SIG-M5 (cell line): ENCODE measurements at places on chromosomes 13 and 19.

DNA sequence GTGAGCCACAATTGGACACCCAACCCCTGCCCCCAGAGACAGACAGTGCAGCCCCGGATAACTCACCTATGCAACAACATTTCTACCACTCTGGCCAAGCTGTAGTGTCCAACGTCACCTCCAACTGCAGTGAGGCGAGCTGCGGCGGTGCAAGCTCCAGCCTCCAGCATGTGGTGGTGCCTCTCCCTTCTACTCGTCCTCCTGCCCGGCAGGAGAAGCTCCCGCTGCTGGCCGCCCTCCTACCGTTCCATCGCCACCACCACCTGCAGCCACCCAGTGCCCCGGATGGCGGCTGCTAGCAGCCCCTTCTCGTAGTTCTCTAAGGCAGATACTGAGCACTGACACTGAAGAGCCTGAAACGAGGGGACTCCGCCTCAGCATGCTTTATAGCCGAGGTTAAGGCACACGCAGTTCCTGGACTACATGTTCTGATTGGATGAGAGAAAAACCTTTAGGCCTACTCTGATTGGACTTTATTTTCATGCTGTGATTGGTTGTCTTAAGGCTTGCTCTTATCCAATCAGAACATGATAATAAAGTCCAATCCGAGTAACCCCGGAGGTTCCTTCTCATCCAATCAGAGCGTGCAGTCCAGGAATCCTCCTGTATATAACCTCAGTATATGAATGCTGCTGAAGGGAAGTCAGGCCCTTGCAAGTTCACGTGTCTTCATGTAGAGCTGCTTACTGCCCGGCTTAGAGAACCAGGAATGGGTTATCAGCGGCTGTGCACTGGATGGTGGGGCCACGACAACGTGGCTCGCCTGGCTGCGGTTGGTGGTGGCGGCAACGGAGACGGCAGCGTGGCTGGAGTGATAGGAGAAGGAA is 63.5 kb downstream of the TUBA3C start:
- no peak for DNase-seq

DNA sequence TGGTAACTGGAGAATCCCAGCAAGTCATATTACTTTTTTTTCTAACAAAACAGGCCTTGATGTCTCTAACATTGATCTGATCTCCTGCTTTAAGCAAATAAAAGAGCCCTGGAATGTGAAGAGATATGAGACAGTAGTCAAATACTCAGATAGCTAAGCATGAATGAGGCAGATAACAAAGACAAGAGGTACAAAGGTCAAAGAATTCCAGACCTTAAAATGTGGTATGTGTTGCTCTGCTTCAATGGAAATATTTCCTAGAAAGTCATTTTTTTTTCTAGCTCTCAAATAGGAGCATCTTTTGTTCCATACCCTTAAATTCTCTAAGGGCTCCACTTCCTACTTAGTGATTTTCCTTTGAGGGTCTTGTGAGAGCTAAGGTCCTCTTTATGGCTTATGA is 54.6 kb downstream of the ZNF254 start:
- DNase-seq, result no peak

DNA sequence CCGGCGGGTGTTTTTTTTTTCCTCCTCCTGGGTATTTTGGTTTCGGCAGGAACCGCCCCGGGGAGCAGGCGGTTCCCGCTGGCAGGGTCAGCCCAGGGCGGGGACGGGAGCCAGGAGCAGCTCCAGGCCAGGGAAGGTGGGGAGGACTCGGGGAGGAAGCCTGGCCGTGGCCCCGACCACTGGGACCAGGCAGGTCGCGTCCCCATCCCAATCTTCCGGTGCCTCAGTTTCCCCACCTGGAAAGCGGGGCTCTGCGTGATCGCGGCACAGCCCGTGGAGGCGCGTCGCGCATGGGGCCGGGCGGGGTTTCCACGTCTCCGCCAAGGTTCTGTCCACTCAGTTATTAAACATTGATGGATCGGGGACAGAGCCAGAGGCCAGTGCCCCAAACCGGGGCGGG is 34.8 kb downstream of the IL12RB1 start:
- no peak for DNase-seq

GRCh38 chr13:68927387-68928026 is 1180.1 kb upstream of the ATXN8OS start:
- no peak for DNase-seq

DNA sequence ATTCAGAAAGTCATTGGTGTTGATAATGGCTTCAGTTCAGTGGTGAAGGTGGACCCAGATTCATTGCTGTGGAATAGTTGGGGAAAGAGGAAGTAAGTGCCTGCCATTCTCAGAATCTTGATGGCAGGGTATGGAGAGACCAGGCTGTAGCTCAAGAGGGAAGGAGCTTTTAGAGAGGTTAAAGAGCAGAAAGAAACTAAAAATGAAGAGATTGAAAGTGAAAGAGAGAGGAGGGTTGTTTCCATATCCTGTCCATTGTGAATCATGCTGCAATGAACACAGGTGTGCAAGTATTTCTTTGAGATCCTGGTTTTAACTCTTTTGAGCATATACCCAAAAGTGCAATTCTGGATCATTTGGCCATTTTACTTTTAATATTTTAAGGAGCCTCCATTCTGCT is 12.5 kb downstream of the GJB6 start:
- no peak for DNase-seq

- no peak for DNase-seq
These were observed 75.9 kb downstream of the STK24 start for GRCh38 chr13:98500963-98501421.

DNA sequence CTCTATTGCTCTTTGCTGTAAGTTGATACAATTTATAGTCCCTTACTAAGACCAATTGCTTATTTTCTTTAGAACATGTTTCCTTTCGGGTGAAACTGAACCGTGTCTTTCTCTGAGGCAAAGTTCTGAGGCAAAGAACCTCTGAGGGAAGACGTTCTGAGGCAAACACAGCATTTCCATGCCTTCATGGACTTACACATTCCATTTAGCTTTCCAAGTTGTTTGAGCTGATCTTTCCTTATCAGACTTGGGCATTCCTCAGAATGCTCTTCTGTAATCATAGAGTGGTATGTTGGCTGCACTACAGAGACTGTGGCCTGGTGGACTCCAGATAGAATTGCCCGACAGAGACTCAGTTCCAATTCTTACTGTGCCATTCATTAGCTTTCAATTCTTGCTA is 579.1 kb downstream of the KCTD12 start:
- no peak for DNase-seq

GRCh38 chr13:43424412-43424811 is 362.4 kb downstream of the ENOX1 start:
- DNase-seq, result no peak

- DNase-seq, result no peak
These were observed 15.0 kb upstream of the CLN5 start for GRCh38 chr13:76976929-76977328.

DNA sequence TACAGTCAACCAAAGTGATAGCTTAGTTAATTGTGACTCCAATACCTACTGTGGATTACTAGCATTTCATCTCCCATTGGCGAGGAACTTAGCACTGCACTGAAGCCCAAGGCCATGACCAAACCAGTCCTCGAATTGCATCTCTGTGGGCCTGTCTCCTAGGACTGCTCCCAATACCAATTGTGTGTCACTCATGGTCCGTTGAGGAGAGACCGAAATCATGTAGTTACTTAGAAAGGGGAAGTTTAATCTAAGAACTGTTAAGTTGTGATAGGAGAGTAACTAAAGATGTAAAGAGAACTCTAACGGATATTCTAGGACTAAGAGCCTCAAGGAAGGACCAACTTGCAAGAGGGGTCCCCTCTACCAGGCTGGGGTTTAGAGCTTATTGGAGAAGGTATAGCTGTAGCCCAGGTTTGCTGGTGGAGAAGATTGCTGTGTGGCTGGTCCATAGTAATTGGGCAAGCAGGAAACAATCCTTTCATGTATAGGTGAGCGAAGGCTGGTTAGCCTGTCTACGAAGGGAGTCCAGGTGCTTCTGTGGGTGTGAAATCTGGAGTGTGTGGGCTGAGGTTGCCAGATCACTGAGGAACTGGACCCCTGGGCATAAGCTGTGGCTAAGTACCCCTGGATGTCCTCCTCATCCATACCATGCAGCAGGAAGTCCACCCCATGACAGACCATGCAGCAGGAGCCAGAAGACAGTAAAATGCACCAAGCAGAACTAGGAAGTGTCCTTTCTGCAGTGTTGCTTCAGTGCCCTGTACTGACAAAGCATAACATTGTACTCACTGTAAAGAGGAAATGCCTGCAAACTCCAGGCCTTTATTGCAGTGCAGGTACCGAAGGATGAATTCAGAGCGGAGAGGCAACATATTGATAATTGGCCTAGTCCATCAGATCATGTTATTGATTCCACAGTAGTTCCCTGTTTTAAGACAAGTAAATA is 30.8 kb downstream of the DNAJC3 start:
- peak; percentile 7 for DNase-seq

DNA sequence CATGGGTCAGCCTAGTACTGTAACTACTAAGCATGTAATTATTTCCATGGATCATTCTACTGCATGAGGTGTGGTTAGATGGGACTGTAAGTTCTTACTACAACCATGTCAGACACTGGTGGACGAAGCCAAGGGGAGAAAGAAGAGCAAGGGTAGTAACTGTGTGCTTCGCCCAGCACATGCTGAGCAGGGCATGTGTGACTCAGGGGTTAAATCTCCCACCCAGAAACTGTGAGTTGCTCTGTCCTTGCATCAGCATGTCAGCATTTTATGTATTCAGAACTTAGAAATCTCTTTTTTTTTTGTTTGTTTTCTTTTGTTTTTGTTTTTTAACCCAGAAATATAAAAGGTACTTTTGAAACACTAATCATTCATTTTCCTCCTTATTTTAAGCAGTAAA is 436.6 kb upstream of the KLF12 start:
- no peak for DNase-seq

DNA sequence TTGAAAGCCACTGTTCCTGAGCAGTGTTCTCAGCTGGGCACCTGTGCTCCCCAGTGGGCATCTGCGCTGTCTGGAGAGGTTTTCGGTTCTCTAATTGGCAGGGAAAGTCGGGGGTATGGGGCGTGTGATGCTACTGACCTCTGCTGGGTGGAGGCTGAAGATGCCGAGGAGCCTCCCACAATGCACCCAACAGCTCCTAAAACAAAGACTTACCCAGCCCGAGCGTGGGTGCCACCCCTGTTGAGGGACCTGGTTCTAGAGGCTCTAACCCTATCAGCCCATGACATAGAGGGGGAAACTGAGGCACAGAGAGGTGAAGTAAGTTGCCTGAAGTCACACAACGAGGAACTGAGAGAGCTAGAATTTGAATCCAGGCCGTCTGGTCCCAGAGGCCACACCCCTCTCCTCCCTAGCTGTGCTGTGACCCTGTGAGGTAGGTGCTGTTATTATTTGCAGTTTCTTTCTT is 2.3 kb downstream of the SPACA4 start:
- DNase-seq, result no peak

GRCh38 chr13:51913421-51914136 is 51.8 kb downstream of the CCDC70 start:
- DNase-seq, result no peak

DNA sequence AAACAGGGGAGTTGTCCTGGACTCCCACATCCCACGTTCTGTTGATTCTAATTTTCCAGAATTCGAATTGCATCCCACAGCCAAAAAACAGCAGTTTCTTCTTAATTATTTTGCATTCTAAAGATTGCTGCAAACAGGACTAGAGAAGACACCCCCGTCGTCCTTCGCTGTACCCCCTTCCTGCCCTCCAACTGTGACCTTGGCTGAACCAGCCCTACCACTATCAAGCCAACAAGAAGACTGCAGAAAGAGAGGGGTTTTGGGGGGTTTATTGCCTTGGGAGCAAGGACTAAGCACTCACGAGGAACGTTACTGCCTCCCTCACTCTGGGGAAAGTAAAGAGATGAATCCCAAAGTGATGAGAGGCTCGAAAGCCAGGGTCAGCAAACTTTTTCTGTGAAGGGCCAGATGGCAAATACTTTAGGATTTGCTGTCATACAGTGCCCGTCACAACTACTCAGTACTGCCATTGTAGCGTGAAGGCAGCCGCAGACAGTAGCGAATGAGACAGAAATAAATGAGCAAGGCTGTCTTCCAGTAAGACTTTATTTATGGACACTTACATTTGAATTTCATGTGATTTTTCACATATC is 32.5 kb upstream of the KATNAL1 start:
- DNase-seq, result no peak

DNA sequence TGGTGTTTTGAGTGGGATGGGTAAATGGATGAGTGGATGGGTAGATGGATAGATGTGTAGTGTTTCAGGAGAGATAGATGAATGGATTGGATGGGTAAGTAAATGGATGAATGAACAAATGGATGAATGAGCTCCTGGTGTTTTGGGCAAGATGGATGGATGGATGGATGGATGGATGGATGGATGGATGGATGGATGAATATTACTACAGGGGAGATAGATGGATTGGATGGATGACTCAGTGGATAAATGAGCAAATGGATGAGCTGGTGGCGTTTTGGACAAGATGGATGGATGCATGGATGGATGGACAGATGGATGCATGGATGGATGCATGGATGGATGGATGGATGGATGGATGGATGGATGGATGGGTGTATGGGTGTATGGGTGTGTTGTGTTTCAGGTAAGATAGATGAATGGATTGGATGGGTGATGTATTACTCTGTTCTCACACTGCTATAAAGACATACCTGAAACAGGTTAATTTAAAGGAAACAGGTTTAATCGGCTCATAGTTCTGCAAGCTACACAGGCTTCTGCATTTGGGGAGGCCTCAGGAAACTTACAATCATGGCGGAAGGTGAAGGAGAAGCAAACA is 12.3 kb downstream of the ZSWIM4 start:
- no peak for DNase-seq

DNA sequence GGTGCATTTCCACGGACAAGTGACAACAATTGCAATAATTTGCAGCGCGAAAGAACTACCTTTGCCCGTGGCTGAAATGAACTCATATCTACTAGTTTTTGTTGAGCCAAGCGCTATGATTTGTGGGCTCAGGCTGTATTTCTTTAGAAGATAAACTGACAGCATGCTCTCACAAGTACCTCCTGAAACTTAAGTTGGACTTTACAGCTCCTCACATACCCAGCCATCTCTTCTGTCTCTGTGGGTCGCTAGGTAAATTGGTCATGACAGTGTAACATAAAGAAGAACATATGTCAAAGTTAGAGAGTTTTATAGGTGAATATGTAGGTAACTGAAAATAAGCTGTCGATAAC is 839 bp downstream of the COG6 start:
- no peak for DNase-seq

GRCh38 chr13:102466610-102467190 is 64.9 kb upstream of the FGF14 start:
- DNase-seq, result no peak

DNA sequence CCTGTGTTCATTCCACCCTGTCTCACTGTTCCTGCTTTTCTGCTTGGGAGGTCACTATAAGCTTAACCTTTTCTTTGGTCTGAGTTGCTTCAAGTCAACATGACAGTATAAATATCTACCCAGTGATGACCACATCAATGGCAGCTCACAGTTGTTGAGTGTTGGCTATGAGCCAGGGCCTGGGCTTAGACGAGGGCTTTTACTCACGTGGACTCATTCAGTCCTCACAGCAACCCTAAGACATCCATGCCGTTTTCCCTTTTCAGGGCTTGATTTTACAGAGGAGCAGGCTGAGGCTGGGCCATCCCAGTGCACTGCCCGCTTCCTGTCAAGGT is 10.2 kb upstream of the CCDC97 start:
- no peak for DNase-seq
